ENCODE measurements at places on chromosomes 3 and 15.
A peak's percentile ranks its signal among the peaks of the same experiment; 100 is the strongest.

GRCh38 chr3:128556907-128557306 lies 63.9 kb upstream of the GATA2 start:
- DNase-seq = no peak

- DNase-seq = no peak
Observed at GRCh38 chr3:171845481-171846284, 2.5 kb downstream of the TMEM212 start.

DNA sequence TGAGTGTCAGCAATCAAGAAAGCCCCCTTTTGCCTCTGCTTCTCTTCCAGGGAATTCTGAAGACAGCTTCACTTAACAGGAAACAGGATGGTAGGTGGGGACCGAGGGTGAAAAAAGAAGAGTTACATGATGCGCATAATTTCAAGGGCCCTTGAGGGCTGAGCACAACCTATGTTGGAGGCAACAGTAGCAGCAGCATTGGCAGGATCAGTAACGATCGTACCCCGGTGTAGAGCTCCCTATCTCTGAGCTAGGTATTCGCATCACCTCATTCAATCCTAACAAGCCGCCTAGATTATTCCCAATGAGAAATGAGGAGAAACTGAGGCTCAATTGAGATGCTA lies 432 bp upstream of the RAD54L2 start:
- DNase-seq = peak; percentile 16

GRCh38 chr3:183208260-183208659 lies 44.8 kb upstream of the B3GNT5 start:
- DNase-seq = no peak
